Activated CD4-positive, alpha-beta T cell treated with anti-CD3 and anti-CD28 coated beads, Interleukin-2, Interleukin-6, amounts not matched to agents 100 ng/mL and 50 ng/mL, durations not matched to agents 16 hours and 8 hours (primary cell): ENCODE measurements at places on chromosomes 13 and 19.

GRCh38 chr13:79621902-79622301, 140.9 kb downstream of the NDFIP2 start:
- DNase-seq, result no peak

DNA sequence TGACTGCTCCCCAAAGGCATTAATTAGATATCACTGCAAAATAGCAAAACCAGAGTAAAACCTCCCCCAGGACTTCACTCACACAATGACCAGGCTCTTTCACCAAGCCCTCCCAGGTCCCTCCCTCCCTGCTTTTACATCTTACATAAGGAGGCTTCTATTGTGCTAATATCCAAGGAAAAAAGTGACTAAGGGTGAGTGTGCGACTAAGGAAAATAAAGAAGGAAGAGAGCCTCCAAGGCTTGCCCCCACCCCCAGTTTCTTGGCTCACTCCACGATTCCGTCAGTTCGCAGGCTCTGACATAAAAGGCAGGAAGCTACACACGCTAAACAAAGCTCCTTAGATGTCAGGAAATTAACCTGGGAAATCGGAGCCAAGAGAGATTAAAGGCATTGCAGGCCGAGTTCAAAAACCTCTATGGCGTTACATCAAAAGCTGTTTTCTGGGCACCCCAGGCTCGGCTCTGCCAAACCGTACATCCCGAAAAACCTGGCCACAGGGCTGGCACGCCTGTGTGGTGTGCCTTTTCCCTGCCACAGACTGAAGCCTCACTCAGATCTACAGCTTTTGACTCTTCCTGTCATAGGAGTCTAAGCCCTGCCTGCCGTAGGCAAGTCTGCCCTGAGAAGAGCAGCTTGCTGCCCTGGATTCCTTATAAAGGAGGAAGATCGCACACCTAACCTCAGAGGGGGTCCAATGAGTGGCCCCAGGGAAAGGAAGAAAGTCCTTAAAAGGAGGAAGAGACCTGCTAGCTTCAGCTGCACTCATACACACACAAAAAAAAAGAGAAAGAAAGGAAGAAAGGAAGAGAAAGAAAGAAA, 67.0 kb upstream of the SERP2 start:
- DNase-seq, result no peak

DNA sequence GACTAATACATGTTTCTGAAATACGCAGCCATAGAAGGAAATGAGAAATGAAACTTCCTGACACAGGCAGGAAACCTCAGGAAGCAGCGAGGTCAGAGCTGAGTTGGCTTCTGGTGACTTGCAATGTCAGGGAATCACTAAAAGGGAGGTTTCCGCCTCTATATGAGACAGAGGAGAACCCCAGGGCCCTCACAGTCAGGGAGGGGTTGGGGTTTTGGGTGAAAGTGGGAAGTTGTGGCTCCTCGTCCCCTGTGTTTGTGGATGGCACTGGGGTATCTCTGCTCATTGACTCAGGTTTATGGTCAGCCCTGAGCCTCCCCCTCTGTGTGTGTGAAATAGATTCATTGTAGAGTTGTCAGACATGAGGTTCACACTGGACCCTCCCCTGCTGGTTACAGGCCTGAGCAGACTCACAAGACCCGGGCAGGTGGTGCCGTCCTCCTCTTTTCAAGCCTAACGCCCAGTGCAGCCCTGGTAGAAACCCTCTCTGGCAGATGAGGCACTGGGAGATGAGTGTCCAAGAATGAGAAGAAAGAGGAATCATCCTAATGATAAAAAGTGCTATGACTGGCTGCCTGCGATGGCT, 5.5 kb upstream of the LILRA6 start:
- DNase-seq, result peak; percentile 68

GRCh38 chr13:29411481-29411880, 184.0 kb downstream of the SLC7A1 start:
- no peak for DNase-seq
